Right ventricle myocardium inferior (tissue), 1 donor: ENCODE measurements at places on chromosomes 4 and X. TPM values are rescaled to one million over a fixed set of nuclear protein-coding genes. Genes with fewer than 3 reads are reported as not detected.

Gene NCAPG
- total RNA-seq = 1.2 TPM

Gene LRAT
- not detected for total RNA-seq

Gene SLC10A4
- total RNA-seq = not detected

Gene NHSL2
- total RNA-seq = 5.7 TPM

Gene HS3ST1
- 1.4 TPM for total RNA-seq

Gene RAB41
- not detected for total RNA-seq

Gene PASD1
- total RNA-seq = not detected

Gene PPP4R3C
- not detected for total RNA-seq

Gene HMGB2
- 42.1 TPM for total RNA-seq

Gene HMGB3
- total RNA-seq = 7.8 TPM
